ENCODE measurements at places on chromosomes 12 and 14.

GRCh38 chr12:111826992-111827391 lies 15.0 kb upstream of the MAPKAPK5 start:
- DNase-seq: no peak

DNA sequence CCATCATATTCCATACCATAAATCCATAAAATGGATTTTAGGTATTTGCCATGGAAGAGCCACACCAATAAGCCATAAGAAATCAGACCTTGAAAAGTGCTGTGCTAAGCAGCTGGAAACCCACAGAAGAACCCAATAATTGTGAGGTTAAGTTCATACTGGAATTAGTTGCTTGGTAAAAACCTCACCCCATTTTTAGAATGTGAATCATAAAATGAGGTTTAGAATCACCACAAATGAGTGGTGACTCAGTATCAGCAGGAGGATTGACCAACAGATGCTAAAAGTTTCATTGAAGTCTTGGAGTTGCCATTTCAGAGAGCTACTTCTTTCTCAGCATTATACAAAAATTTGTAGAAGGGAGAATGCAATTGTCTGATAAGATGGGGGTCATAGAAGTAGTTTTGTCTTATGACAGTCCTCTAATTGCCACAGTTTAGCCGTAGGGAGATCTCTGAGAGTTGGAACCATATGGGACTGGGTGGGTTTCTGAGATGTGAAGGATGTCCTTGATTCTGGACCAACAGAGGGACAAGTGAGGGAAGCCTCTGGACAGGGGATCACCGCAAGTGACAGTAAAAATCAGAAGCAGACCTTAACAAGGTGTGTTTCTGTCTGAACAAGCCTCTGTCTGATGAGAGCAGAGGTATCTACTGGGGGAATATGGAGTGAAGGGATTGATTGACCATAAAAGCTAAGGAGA lies 1.4 kb upstream of the STON2 start:
- DNase-seq: no peak

- DNase-seq: no peak
Observed at GRCh38 chr14:45068396-45068795, 15.5 kb upstream of the PRPF39 start.

GRCh38 chr14:71049435-71050133 lies 142.3 kb downstream of the PCNX1 start:
- no peak for DNase-seq

- no peak for DNase-seq
Observed at GRCh38 chr12:115362339-115362976, 678.5 kb upstream of the TBX3 start.

- no peak for DNase-seq
Observed at GRCh38 chr14:65877624-65878023, 465.1 kb downstream of the FUT8 start.

DNA sequence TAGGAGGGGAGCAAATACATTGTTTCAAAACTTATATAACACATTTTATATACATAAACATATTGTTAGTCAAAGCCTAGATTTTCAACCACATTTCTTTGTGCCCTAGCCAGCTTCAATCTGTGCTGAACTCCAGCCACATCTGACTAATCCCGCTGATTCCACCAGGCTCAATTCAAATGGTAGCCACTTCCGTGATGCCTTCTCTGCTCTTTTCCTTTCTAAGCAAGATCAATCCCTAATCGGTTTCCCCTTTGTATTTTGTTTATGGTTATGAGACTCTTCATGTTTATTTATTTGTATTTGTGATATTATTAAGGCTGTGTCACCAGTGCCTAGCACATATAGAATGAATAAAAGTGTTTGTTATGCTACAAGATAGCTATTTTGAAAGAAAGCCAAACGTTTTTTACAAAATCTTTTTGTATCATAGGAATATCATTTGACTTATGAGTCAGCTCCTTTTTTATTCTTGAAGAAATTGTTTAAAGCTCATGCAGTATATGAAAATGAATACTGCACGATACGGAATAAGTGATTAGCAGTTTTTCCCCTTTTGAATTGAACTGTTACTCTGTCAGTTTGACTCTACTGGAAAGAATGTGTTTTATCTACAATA lies 110.2 kb downstream of the PLEKHA5 start:
- no peak for DNase-seq

GRCh38 chr12:120620624-120621023 lies 19.8 kb upstream of the CABP1 start:
- DNase-seq: no peak

DNA sequence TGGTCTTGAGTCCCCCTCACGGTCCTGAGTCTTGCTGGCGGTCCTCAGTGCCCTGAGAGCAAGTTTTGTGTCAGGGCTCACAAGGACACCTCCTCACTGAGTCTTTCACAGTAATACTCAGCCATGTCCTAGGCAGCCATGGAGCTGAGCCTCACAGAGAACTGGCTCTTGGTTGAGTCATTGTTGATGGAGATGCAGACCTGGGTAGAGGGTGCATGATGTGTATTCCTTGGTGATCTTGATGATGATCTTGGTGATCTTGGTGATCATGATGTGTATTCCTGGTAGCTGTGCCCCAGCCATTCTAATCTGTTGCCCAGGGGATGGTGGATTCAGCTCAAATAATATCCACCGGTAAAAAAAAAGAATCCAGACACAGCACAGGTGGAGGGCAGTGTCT lies 495.4 kb downstream of the TMEM121 start:
- no peak for DNase-seq

DNA sequence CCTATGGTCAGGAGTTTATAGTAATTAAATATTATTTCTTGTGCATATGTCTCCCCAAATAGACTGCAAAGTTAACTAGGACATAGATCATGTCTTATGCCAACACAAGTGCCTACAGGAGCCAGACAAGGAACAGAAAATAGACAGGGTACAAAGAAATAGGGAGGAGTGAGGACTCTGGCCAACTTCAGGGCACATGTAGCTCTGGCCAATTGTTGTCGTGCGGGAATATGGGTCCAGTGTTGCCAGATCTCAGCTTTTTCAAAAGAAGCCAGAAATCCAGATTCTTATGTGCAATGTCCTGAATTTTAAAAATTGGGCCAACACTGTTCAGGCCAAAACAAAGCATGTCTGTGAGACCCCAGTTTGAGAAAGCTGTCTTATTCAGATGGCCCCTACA lies 68.7 kb downstream of the RFX4 start:
- no peak for DNase-seq

GRCh38 chr12:116879509-116880212 lies 1.6 kb downstream of the HRK start:
- DNase-seq: no peak

DNA sequence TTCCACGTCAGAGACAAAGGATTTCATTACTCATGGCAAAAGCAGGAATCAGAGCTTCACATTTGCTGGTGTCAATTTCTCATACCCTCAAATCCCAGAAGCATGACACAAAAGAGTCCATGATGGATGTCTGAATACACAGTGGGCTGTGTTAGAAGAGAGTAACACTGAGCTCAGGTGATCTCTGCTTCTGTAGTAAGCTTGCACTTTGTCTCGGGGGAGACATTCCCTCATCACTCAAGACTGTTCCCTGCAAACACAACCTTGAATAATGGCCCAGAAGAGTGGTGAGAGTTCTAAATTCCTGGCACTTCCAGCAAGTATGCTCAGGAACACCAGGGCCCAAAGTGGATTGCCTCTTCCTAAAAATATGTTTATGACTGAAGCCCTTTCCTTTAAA lies 1787.2 kb upstream of the SEL1L start:
- no peak for DNase-seq

GRCh38 chr12:15165012-15165659 lies 56.1 kb downstream of the RERG start:
- no peak for DNase-seq

GRCh38 chr12:94149781-94150239 lies 1.4 kb downstream of the PLXNC1 start:
- no peak for DNase-seq

DNA sequence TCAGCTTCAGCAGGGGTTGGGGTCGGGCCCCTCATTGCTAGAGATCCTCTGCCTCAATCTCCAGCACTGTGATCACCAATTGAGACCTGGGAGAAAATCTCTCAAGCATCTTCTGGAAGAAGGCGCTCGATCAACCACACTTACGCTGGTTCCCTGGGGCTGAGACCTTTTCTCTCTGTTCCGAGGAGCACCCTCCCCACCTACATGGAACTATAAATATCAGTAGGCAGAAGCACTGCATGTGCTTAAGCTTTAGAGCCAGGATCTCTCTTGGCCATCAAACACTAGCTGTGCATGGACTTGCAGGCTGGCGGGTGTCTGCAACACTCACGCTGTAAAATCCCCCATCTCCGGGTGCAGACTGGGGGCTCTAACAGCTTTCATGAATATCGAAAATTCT lies 38.2 kb upstream of the KCNA1 start:
- no peak for DNase-seq

Measured in stimulated activated CD4-positive, alpha-beta T cell treated with anti-CD3 and anti-CD28 coated beads, Interleukin-1b, Interleukin-23, amount 100 ng/mL, for 1 hour (primary cell).